Common myeloid progenitor, CD34-positive (primary cell): ENCODE measurements at places on chromosomes 3 and 15.

- no peaks in the 10 kb centered on the region for H3K4me1 ChIP-seq
- DNase-seq = no peak
- no peak overlapping the region for H3K27ac ChIP-seq
- H3K27me3 ChIP-seq = peaks cover 3% of the 10 kb centered on the region
- H3K4me3 ChIP-seq = no peak overlapping the region
Measured at GRCh38 chr3:46576-46975, 150.0 kb upstream of the CHL1 start.

DNA sequence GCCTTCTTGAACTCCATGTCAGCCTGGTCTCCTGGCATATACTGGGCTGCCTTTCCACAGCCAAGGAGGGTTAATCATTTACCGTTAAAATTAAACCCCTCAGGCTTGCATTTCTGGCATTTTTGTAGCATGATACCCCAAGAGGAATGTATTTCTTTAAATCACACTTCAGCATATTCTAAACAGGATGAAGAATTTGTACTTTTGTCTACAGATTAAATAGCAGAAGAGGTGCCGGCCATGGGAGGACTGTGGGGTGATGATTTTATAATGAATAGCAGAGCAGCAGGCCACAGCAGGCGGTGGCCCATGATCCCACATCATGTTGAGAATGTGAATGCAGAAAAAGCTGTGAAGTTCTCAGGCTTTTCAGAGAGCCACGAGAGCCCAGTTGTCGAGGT is 90.2 kb downstream of the ARNT2 start:
- H3K4me1 ChIP-seq = no peaks in the 10 kb centered on the region
- H3K36me3 ChIP-seq = no peaks in the 10 kb centered on the region
- H3K4me3 ChIP-seq = no peak overlapping the region
- H3K27ac ChIP-seq = no peak overlapping the region
- no peak for DNase-seq
- no peaks in the 10 kb centered on the region for H3K27me3 ChIP-seq

DNA sequence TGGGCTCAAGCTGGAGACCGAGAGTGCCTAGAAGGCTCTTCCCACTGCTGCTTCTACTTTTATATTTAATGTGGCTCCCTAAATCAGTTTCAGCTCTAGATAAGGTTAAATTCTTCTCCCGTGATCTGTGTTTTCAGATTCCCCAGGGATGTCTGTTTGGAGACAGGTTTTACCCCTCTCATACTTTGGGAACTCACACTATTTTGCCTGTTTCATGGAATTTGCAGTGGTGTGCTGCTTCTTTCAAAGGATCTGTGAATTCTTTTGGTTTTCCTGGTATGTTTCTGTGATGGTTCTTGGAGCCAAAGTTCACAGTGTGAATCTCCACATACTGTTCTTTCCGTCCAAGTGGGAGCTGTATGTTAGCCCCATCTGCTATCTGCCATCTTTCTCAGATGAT is 238.3 kb upstream of the SLITRK3 start:
- no peaks in the 10 kb centered on the region for H3K4me1 ChIP-seq
- H3K36me3 ChIP-seq = no peaks in the 10 kb centered on the region
- H3K4me3 ChIP-seq = no peak overlapping the region
- no peaks in the 10 kb centered on the region for H3K27me3 ChIP-seq
- no peak overlapping the region for H3K27ac ChIP-seq

GRCh38 chr15:34725556-34725955 is 29.2 kb downstream of the GJD2 start:
- H3K4me3 ChIP-seq = no peak overlapping the region
- peaks cover 31% of the 10 kb centered on the region for H3K27me3 ChIP-seq
- H3K36me3 ChIP-seq = no peaks in the 10 kb centered on the region
- DNase-seq = no peak

GRCh38 chr15:57692709-57693108 is 13.8 kb upstream of the POLR2M start:
- no peaks in the 10 kb centered on the region for H3K36me3 ChIP-seq
- H3K4me1 ChIP-seq = no peaks in the 10 kb centered on the region
- no peak overlapping the region for H3K27ac ChIP-seq
- H3K27me3 ChIP-seq = no peaks in the 10 kb centered on the region
- no peak overlapping the region for H3K4me3 ChIP-seq

GRCh38 chr3:53134631-53135232 is 4.5 kb upstream of the RFT1 start:
- H3K36me3 ChIP-seq = no peaks in the 10 kb centered on the region
- no peak overlapping the region for H3K4me3 ChIP-seq
- peaks cover 16% of the 10 kb centered on the region for H3K4me1 ChIP-seq
- DNase-seq = peak; percentile 76
- no peak overlapping the region for H3K27ac ChIP-seq

GRCh38 chr3:141064255-141064926 is 13.2 kb downstream of the SPSB4 start:
- no peak overlapping the region for H3K4me3 ChIP-seq
- no peaks in the 10 kb centered on the region for H3K36me3 ChIP-seq
- no peak for DNase-seq
- H3K4me1 ChIP-seq = peaks cover 8% of the 10 kb centered on the region
- no peak overlapping the region for H3K27ac ChIP-seq

GRCh38 chr15:35484231-35484945 is 61.6 kb downstream of the DPH6 start:
- no peak for DNase-seq
- H3K4me1 ChIP-seq = no peaks in the 10 kb centered on the region
- no peak overlapping the region for H3K27ac ChIP-seq
- H3K4me3 ChIP-seq = no peak overlapping the region

- DNase-seq = no peak
- H3K4me1 ChIP-seq = no peaks in the 10 kb centered on the region
- no peaks in the 10 kb centered on the region for H3K27me3 ChIP-seq
- H3K4me3 ChIP-seq = no peak overlapping the region
- H3K36me3 ChIP-seq = no peaks in the 10 kb centered on the region
- H3K27ac ChIP-seq = no peak overlapping the region
Measured at GRCh38 chr3:171890398-171890797, 47.2 kb downstream of the TMEM212 start.

- H3K4me3 ChIP-seq = no peak overlapping the region
- DNase-seq = no peak
- H3K27me3 ChIP-seq = no peaks in the 10 kb centered on the region
- H3K27ac ChIP-seq = no peak overlapping the region
- H3K4me1 ChIP-seq = no peaks in the 10 kb centered on the region
Measured at GRCh38 chr3:141335531-141336061, 32.7 kb upstream of the ZBTB38 start.

DNA sequence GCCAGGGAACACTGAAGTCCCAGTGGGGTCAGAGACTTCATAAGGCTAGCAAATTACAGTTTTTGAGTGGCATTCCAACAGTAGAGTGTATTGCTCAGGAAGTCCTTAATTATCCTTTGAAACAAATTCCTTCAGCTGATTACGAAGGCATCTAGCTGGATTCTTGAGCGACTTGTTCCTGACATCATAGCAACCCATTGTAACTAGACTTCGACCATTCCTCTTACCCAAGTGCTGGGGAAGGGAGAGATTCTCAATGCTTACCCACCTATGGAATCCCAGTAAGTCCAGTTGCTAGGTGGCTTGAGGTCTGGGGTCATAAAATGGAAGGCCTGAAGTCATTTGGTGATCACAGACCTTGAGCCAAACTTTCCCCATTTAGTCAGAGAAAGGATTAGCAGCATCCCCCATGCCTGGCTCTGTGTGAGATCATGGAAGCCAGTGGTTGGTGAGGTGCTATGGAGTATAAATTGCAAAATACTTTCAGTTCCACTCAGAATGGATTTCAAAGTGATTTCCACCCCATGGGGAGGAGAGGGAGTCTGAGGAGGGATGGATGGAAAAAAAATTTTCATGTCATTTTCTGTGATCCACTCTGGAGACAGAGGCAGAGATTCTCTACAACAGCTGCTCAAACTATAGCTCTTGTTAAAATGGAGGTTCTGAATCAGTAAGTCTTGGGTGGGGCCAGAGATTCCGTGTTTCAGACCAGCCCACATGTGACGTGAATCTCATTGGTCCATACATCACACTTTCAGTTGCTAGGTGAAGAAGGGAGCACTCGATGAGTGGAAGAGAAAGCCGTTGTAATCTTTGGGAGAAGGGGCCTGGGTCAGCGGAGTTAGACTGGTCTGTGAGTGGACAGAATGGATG is 45.7 kb downstream of the CD86 start:
- no peaks in the 10 kb centered on the region for H3K27me3 ChIP-seq
- DNase-seq = peak; percentile 45
- no peaks in the 10 kb centered on the region for H3K4me1 ChIP-seq

DNA sequence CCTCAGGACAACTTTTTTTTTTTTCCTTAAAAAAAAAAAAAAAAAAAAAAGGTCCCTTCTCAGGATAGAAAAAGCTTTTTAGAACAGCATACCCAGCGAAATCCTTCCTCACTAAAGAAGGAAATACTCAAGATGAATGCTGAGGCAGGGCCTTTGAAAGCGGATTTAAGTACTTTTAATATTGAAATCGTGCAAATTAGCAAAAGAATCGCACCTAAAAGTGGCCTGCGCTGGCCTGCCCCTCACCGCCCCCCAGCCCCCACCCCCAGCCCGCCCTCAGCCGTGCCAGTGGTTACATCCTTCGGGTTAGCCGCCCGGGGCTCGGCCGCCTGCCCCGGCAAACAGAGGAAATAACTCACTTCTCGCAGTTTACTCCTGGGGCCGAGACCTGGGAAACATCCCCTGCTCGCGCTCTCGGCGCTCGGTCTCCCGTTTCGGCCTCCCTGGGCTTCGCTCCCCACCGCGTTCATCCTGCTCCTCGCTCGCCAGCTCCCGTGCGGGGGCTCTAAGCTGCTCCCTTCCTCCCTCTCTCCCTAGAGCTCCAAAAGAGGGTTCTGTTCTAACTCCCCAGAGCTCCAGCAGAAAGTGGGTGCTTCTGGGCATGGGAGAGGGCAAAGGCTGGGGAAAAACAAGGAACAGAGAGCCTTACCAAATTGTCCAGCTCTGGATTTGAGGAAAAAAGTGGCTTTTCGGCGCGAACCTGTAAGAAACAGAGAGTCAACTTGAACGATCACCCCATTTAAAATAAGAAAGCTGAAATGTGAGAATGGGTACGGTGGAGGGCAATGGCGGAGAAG is 5.2 kb downstream of the MEIS2 start:
- H3K27ac ChIP-seq = no peak overlapping the region
- peaks cover 65% of the 10 kb centered on the region for H3K27me3 ChIP-seq
- H3K4me3 ChIP-seq = no peak overlapping the region
- H3K4me1 ChIP-seq = peaks cover 11% of the 10 kb centered on the region
- DNase-seq = no peak
- no peaks in the 10 kb centered on the region for H3K36me3 ChIP-seq

DNA sequence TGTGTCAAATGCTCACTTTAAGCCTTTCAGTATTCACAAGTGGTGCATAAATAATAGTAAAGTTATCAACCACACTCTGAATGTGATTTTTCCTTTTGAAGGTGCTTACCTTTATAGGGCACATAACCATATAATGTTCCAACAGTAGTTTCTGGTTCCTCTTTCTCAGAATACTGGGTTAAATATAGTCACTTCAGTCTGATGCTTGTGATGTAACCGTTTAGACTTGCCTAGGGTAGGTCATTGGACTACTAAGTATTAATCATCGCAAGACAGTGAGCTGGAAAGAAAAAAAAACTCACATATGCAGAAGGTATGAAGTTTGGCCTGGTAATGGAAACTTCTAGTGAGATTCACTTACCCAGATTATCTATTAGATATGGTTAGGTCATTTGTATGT is 1.9 kb downstream of the KBTBD8 start:
- H3K4me1 ChIP-seq = peaks cover 12% of the 10 kb centered on the region
- no peak overlapping the region for H3K4me3 ChIP-seq
- H3K27ac ChIP-seq = no peak overlapping the region
- peak; percentile 65 for DNase-seq
- no peaks in the 10 kb centered on the region for H3K27me3 ChIP-seq

DNA sequence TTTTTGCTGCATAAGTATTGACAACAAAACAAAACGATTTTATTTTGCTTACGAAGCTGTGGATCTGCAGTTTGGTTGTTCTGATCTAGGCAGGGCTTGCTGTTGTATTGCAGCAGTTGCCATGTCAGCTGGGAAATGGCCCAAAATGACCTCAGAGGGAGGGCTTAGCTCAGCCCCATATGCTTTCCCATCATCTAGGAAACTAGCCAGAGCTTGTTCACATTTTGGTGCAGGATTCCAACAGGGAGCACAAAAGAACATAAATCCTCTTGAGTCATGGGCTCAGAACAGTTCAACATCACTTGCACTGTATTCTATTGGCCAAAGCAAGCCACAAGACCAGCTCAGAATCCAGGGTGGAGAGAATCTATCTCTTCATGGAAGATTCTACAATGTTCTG is 42.2 kb upstream of the ROBO2 start:
- no peaks in the 10 kb centered on the region for H3K27me3 ChIP-seq
- H3K4me1 ChIP-seq = no peaks in the 10 kb centered on the region
- H3K27ac ChIP-seq = no peak overlapping the region
- H3K36me3 ChIP-seq = no peaks in the 10 kb centered on the region
- no peak for DNase-seq
- no peak overlapping the region for H3K4me3 ChIP-seq

DNA sequence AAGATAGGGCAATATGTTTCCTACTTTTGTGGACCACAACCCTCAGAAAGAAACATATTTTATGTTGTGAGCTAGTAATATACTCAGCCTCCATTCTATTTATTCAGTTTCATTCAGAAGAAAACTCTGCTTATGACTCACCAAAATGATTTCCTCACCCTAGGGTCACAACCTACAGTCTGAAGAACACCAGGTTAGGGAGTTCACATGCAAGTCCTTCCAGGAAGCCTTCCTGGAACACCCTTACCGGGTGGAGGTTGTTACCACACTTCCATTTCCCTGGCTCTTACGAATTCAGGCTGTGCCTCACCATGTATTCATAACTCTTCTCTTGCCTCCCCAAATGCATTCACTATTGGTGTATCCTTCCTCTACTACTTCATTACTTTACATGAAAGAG is 228.0 kb upstream of the ADAMTS9 start:
- no peak overlapping the region for H3K27ac ChIP-seq
- no peak overlapping the region for H3K4me3 ChIP-seq
- H3K4me1 ChIP-seq = no peaks in the 10 kb centered on the region
- H3K27me3 ChIP-seq = no peaks in the 10 kb centered on the region
- no peak for DNase-seq

GRCh38 chr15:41493205-41493901 is at the start of gene ITPKA:
Gene ITPKA, plus strand, starts transcription at chr15:41493874. Its CDS starts 54 bp downstream, at chr15:41493928.
- peaks cover 35% of the 10 kb centered on the region for H3K4me1 ChIP-seq
- H3K36me3 ChIP-seq = no peaks in the 10 kb centered on the region
- H3K4me3 ChIP-seq = peak within 1 kb of the TSS; percentile 23
- H3K27me3 ChIP-seq = peaks cover 9% of the 10 kb centered on the region

DNA sequence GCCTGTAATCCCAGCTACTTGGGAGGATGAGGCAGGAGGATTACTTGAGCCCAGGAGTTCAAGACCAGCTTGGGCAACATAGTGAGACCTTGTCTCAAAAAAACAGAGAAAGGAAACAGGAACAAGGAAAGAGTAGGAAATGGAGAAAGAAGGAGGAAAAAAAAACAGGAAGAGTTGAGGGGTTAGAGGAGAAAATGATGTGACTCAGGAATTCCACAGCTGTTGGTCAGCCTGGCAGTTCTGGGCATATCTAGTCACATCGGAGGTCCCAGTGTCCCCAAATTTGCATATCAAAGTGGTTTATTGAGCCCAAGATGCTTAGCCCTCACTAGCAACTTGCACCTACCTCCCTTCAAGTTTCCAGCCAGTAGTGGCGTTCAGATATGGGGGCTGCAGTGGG is 18.8 kb upstream of the JMJD7 start:
- no peak for DNase-seq
- peak overlapping the region; percentile 8 for H3K4me3 ChIP-seq
- H3K27me3 ChIP-seq = no peaks in the 10 kb centered on the region
- no peak overlapping the region for H3K27ac ChIP-seq
- peaks cover 15% of the 10 kb centered on the region for H3K36me3 ChIP-seq
